ENCODE measurements at places on chromosomes 1 and 21.

DNA sequence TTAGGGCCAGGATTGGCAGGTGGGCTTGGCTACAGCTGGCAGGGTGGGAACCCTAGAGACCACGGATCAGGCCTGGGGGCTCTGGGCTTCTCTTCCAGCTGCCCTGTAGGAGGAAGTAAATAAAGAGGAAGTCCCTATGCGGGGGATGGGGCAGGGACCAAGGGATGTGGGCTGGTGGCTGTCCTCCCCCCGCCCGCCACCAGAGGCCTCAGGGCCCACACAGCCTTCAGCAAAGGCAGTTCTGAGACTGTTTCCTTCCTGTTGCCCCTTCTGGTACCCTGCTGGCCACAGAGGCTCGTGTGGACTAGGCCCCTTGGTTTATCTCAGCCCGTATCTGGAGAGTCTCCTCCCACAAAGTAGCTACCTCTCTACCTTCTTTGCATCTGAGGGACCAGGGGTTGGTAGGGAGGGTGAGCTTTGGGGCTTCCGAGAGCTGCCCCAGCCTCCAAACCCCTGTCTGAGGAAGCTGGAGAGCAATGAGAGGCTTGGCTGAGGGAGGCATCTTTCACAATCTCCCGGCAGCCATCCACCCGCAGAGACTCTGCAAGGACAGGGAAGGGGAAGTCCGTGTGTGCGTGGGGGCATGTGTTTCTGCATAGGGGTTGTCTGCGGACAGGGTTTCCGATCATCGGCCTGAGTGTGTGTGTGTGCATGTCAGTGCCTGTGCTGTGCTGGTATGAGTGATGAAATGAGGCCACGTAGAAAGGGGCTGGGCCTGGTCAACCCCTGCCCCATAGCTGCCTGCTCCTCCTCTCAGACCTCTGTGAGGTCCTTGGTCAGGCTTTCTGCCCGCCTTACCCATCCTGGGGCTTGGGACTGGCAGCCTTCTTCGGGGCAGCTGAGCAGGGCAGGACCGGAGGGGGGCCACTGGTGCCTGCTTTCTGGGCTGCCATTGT, 12.5 kb downstream of the RPS6KA1 start:
- no peak for DNase-seq

- DNase-seq: no peak
These were observed 23.6 kb downstream of the GADD45A start for GRCh38 chr1:67708606-67709005.

- DNase-seq: peak; percentile 97
These were observed 54.9 kb upstream of the BACE2 start for GRCh38 chr21:41112740-41113692.

GRCh38 chr1:158068918-158069317, 75.5 kb downstream of the KIRREL1 start:
- no peak for DNase-seq

DNA sequence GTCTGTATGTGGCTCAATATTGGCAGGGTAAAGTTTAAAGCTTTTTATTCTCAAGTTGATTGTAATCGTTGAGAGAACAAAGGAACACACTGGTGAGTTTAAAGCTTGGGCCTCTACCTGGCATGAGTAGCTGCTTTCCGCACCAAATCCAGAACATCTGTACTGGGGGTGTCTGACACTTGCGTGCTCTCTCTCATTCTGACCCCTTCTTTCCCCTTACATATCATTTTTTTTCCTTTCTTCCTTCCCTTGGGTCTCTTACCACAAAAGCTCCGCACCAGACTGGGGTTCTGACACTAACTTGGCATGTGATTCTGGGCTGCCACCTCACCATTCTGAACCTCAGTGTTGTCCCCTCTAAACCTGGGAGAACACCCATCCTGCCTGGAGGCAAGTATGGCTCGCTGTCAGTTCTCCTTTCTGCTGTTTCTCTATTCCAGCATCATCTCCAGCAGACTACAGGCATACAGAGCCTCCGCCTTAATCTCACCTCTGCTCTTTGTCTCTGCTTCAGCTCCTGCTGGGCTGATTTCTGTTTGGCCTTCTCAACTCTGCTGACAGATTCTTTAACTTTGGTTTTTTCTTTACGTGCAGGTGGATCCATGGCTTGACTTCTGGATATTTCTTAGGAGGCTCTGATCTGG, 859 bp upstream of the ERMAP start:
- no peak for DNase-seq

DNA sequence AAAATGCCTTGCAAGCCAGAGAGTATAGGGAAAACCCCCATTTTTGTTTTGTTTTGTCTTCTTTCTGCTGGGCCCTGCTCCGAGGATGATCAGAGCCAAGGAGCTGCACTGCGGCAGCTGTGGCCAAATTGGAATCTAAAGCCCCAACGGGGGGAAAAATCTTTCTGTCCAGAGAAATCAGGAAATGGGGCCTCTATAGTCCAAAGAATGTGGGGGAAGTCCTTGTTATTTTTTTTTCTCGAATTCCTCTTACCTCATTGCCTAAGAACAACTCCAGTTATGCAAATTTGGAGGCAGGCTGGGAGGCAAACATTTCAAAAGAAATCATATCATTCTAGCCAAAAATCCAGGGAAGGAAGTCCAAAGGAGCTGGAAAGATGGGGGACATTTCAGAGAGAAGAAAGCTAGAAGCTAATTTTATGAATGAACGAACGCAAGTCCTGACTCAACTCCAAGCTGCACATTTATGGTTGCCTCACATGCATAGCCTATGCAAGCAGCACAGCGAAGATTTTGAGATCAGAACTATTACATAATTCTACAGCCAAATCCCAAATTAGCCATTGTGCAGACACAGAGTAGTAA, 263.2 kb downstream of the KCTD3 start:
- no peak for DNase-seq

DNA sequence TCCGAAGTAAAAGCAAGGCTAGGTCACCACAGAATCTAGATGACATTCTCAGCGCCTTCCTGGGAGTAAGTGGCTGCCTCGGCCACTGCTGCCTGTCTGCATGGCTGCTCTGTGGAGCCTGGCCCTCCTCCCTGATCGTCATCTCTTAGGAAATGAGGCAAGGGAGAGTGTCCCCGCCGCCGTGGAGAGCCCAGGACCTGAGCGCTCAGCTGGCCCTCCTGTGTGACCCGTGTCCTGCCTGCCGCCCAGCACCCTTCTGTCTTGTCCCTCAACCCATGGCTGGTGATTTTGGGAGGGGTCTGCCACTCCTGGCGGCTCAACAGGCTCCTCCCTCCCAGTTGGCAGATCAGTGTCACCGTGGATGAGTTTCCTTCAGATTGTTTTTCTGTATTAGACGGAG, 156.4 kb upstream of the COL6A1 start:
- no peak for DNase-seq

DNA sequence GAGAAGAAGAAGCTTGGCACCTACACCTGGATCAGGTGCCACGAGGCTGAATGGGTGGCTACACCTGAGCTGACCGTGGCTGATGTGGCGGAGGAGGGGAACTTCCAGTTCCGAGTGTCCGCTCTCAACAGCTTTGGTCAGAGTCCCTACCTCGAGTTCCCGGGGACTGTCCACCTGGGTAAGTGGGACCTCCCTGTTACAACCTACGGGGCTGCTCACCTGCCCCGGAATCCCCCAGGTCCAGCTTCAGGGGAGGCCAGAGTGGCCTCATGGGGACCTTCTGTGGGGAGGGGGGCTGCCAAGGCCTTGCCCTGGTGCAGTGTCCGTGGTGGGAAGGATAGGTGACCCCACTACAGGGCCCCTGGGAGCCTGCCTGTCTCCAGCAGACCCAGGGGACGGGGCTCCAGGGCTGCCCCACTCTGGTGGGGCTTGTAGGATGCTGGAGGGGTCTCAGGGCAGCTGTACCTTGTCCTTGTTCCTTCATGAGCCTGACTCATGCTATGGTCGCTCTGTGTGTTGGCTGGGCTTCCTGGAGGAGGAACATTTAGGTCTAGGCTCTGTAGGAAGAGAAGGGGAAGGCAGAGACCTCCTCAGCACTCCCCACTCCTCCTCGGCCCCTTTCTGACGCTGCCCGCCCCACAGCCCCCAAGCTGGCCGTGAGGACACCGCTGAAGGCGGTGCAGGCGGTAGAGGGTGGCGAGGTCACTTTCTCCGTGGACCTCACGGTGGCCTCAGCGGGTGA, 7.2 kb downstream of the OBSCN start:
- no peak for DNase-seq

- DNase-seq: no peak
These were observed 2.9 kb downstream of the TATDN3 start for GRCh38 chr1:212794561-212795014.

DNA sequence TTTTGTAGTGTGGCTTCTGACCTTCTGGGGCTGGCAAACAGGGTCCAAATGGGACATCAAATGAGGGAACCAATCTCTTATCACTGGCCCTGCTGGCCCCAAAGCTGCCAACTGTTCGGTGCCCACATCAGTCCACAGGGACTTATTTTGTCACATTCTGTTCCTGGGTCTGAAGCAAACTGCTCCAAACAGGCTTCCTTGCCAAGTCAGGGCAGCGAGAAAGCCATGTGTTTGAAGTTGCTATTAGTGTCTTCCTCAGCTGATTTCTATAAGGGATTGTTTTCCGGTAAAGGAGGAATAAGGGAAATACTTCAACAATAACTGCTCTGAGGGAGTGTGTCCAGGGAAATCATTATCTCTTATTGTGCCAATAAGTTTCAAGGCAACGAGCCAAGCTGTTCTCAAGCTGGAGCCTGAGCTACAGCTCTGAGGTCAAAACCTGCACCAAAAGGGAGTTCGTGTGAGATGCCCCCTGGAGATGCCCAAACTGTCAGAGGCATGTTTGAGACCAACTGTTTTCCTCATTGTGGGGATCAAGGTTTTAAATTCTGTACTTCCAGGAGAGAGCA, 381.4 kb upstream of the PROX1 start:
- no peak for DNase-seq

DNA sequence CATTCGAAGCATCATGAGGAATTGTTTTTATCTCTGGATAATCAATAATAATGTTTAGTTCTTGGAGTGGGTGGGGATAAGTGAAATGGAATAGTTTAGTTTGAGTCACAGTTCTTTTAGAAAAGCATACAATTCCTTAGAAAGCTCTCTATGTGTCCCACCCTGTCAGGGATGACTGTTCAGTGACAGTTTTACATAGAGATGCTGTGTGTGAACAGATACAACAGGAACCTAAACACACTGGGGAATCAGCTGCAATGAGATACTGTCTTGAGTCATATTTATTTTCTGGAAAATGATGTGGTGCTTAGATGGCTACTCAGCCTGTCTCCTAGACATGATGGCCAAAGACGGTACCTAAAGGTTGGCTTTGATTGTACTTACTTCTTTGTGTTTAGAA, 25.7 kb upstream of the CCDC190 start:
- DNase-seq: no peak

- no peak for DNase-seq
These were observed 269.9 kb downstream of the HLX start for GRCh38 chr1:221149111-221149510.

DNA sequence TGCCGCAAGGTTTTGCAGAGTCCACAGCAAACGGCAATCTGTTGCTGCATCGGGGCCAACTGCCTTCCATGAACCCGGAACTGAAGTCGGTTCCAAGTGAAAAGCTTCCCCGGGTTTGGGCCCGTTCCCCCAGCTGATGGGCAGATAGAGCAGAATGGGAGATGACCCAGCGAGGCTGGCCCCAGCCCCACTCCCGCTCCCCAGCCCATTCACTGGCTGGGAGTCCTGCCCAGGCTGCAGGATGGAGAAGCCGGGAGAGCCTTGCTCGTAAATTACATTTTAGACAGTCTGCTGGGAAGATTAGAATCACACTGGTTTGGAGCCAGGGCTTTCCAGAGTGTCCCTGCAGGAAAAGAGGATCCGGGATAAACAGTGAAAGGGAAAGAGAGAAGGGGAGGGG, 31.6 kb upstream of the PAX7 start:
- no peak for DNase-seq

GRCh38 chr1:37153116-37154100, 119.1 kb upstream of the GRIK3 start:
- DNase-seq: no peak

- DNase-seq: no peak
These were observed 402.6 kb upstream of the NFIA start for GRCh38 chr1:60679524-60680375.

GRCh38 chr1:15882665-15883064, 35.2 kb downstream of the SPEN start:
- DNase-seq: no peak

DNA sequence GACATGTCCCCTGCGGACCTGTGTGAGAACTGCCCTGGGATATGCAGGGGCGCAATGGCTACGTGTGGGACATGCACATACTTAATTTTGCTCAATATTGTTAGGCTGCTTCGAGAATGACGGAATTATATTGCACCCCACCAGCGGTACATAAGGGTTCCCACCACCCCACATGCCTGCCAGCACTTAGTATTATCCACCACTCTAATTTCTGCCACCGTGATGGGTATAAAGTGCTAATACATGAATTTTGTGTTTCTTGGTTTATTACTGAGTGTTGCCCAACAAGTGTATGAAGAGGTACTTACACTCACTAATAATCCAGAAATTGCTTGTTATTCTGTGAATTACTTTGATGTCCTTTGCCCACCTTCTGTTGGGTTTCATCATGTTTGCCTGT, 52.1 kb upstream of the ACOT11 start:
- no peak for DNase-seq

DNA sequence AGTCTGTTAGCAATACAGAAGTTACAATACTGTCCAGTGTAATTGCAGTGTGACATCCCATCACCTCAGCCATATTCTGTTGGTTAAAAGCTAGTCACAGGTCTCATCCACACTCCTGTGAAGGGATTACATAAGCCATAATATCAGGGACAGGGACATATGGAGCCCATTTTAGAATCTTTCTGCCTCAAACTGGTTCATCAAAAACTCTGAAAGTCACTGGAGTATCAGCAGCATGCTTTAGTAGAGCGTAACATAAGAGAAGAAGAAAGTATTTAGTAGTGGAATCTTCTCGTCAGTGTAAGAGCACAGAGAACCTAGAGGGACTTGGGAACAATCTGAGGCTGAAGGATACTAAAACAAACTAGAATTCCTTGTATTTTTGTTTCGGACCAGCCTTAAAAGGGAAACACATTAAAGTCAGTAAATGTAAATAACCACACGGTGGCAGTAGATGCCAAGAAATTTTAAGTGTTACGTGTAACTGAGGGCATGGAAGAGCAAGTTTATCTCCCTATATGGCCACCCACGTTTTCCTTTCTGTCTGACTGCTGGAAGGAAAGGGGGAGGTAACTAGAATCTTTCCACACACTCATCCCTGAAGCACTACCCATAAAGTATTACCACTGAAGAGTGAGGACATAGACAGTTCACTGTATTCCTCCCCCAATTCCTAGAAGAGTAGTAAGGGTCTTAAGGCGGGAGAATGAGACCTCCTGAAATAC, 41.6 kb upstream of the AGL start:
- peak; percentile 75 for DNase-seq

GRCh38 chr1:24874056-24874455, 56.0 kb downstream of the RUNX3 start:
- no peak for DNase-seq

GRCh38 chr21:42012763-42013329, 2.7 kb upstream of the ZBTB21 start:
- no peak for DNase-seq

GRCh38 chr1:2328676-2329455, 62.5 kb downstream of the MORN1 start:
- DNase-seq: no peak

DNA sequence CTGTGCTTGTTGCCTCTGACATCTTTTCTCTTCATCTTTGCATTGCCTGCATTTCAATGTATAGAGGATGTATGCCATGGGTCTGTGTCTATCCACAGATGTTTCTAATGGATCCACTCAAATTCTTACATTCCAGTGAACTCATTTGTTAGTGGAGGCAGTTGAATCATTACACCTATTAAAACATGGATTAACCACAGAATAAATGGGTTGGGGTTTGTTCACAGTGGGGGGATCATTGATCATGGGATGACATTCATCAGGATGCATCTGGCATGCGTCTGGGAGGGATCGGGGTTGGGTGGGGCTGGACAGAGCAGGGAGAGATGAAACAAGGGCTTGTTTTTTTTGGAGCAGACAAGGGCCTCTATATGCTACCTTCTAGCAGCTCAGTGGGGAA, 182.5 kb downstream of the RHOU start:
- no peak for DNase-seq
